Mononuclear cell (primary cell): ENCODE measurements at places on chromosomes 7 and 10. TPM values are rescaled to one million over a fixed set of nuclear protein-coding genes. Genes with fewer than 3 reads are reported as not detected.

Gene FLNC
- total RNA-seq = under 0.01 TPM

Gene AKR1C4
- 0.21 TPM for total RNA-seq

Gene TAS2R3
- total RNA-seq = 0.73 TPM

Gene PRRT4
- 0.10 TPM for total RNA-seq

Gene PRPS1L1
- 0.31 TPM for total RNA-seq

Gene SORBS1
- 5.2 TPM for total RNA-seq

Gene PPP1R3C
- total RNA-seq = 0.21 TPM

Gene DENND2A
- not detected for total RNA-seq

Gene ADRB1
- total RNA-seq = 2.4 TPM

Gene VWA2
- not detected for total RNA-seq

Gene SLIT1
- total RNA-seq = 0.10 TPM

Gene WDR86
- 3.9 TPM for total RNA-seq

Gene LIPK
- total RNA-seq = not detected

Gene TBATA
- total RNA-seq = not detected

Gene CLRN3
- total RNA-seq = not detected

Gene PLXNA4
- total RNA-seq = 2.6 TPM

Gene ANKRD61
- total RNA-seq = not detected

Gene EMX2
- total RNA-seq = 0.10 TPM
